ENCODE measurements at places on chromosomes 4 and X.
A peak's percentile ranks its signal among the peaks of the same experiment; 100 is the strongest.

- DNase-seq: no peak
Observed at GRCh38 chrX:42746606-42747005, 31.4 kb downstream of the PPP1R2C start.

DNA sequence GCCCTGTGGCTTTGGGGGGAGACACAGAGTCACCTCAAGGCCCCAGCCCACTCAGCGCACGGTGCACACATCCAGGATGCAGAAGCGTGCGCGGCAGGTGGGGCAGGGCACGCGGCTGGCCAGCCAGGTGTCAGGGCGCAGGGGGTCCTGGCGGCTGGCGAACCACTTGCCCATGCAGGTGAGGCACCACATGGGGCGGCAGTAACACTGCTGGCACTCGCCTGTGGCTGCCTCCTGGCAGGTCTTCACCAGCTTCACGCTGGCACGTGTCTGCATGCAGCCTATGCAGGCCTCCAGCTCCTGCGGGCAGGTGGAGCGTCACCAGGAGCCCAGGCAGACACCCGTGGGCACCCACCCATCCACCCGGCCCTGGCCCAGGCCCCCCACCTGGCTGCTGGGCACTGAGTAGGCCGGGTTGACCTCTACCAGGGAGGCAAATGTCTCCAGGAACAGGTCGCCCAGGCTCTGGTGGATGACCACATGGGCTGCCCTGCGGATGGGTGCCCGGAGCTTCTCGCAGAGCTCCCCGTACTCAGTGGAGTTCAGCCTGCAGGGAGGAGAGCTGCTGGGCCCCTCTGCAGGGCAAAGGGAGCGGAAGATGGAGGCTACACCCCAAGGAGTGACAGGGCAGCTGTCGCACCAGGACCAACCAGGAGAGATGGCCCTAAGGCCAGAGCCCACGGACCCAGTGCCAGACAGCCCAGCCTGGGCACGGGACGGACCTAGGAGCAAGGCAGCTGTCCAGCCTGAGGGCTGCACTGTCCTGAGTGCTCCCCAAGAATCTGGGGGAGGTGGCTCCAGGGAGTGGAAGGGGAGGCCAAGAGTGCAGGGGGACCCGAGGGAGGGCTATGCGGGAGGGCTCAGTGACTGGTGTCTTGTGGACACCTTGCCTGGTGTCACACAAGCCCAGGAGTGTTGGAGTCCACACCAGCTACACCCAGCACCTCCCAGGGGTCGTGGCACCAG lies 3.7 kb downstream of the TMEM129 start:
- no peak for DNase-seq

- no peak for DNase-seq
Observed at GRCh38 chrX:23559975-23560374, 107.3 kb upstream of the PRDX4 start.

- no peak for DNase-seq
Observed at GRCh38 chr4:139253046-139253445, 27.0 kb downstream of the MGARP start.

GRCh38 chr4:36281384-36282106 lies at the start of gene DTHD1:
Gene DTHD1 (plus strand): TSS chr4:36281616. CDS start chr4:36281759, 143 bp downstream.
- DNase-seq: no peak

GRCh38 chrX:14351611-14352303 lies 177.6 kb upstream of the GLRA2 start:
- no peak for DNase-seq

DNA sequence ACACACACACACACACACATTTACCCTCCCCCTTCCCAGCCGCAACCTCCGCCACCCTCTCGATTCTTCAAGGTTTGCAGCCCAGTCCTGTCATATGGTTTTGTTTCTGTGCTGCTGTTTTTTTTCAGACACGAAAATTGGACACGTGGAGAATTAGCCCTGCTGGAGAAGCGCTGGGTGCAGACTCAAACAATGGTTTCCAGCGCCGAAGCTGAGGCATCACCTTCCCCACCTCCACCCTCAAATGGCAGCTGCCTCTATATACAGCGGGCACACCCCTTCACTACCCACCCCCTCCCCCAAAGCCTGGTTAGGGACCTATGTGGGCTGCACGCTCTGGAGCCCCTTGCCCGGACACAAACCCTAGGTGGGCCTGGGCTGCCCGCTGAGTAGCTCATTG lies 87.9 kb downstream of the BCOR start:
- DNase-seq: no peak

DNA sequence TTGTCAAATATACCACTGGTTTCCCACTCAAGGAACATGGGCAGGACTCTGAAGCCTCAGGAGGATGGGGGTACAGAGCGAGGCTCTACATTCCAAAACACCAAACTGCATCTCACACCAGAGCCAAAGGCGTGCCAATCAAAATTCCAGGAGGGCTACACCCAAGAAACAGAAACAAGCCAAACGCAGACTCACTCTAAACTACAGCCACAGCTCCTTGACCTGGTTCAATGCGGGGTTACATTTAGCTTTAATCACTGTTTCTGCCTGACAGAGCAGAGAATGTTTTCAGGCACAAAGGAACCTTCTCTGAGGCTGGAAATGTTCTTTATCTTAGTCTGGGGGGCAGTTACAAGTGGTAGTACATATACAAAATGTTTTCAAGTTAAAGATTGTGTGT lies 2121.5 kb upstream of the AGA start:
- no peak for DNase-seq

- no peak for DNase-seq
Observed at GRCh38 chrX:129719931-129720530, 18.7 kb upstream of the XPNPEP2 start.

DNA sequence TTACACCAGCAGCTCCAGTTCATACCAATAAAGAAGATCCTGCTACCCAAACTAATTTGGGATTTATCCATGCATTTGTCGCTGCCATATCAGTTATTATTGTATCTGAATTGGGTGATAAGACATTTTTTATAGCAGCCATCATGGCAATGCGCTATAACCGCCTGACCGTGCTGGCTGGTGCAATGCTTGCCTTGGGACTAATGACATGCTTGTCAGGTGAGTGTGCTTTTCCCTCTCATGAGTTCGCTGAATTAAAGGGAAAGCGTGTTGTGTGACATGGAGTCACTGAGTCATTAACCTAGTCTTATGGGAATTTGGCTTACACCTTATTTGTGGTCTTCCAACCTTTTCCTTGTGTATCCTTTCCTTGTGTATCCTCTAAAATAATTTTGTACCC lies 15.9 kb downstream of the TMEM165 start:
- DNase-seq: no peak

DNA sequence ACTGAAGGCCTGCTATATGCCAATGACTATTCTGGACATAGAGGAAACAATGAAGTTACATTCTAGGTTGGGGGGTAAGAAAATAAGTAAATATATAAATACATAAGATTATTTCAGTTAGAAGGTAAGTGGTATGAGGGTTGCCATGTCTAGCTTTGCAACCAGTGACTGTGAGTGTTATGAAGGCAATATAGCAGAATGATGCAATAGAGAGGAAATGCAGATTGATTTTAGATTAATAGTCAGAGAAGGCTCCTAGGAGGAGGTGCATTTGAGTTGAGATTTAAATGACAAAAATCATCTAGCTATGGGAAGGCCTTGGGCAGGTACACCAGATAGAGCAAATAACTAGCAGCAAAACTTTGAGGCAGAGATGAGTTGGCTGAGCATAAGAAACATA lies 243.2 kb downstream of the FBXO8 start:
- no peak for DNase-seq

- DNase-seq: no peak
Observed at GRCh38 chr4:10333942-10334341, 123.3 kb downstream of the ZNF518B start.

GRCh38 chrX:149647505-149647904 lies 15.9 kb upstream of the TMEM185A start:
- DNase-seq: no peak

- no peak for DNase-seq
Observed at GRCh38 chr4:183722731-183723560, 63.9 kb downstream of the TRAPPC11 start.

DNA sequence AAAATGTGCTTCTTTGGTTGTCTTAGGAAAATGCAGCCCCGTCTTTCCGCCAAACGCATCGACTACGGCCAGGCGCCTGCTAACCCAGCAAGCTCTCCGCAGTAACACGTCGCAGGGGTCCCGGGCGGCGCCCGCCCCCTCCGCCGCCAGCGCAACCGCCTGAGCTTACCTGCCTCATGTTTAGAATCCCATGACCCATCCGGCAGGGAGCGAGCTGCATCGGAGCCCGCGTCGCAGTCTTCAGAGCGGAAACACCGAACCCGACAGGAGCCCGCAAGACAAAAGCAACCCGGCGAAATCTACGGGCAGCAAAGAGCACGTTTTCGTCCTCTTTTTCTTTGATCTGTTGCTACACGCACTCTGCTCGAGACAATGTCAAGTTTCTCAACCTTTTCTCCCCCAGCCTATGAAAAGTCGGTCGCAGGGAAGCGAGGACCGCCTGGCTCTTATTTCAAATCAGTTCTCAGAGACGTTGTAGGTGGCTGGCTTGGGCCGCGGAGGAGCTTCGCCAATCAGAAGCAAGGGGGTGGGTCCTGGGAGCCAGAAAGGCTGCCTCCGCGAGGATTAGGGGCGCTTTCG lies at the start of gene MID1:
TSS of gene MID1 (minus strand) at position 465 of the 579 bp plus-strand sequence. CDS start 53,038 bp downstream, outside the sequence.
- DNase-seq: peak; percentile 83

DNA sequence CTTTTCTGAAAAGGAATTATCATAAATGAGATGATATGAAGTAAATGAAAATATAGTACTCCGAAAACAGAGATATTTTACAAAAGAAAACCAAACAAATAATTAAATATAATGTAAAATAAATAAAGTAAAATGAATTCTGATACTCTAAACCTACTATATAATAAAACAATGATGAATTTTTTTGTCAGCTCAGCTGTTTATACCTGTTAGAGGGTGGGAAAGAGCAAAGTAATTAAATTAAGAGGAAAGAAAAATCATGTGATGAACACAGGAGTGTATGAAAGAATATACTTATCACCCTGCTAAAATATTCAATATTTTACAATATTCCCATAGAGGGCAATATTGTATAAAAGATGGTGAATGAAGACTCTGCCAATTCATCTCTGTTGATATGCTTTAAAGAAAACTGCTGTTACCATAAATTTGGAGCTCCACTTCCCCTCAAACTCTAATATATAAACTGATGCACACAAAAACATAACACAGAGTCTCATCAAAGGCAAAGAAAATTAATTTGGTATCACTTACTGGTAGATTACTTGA lies 6.5 kb upstream of the NDST4 start:
- DNase-seq: no peak

DNA sequence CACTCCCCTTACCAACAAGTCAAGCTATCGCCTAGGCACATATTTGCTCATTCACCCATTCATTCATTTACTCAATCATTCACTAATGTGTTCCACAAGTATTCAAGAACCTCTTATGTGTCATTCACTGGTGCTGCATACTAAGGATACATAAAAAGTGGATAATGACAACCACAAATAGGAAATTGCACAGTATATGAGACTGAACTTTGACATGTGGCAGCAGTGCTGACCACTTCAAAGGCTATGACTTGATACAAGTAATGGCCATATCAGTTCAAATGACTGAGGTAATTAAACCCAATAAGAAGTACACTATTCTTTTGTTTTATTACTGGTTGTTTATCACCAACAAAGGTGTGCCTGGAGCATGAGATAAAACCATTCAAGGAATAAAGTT lies 282.5 kb downstream of the KLHL13 start:
- DNase-seq: no peak

DNA sequence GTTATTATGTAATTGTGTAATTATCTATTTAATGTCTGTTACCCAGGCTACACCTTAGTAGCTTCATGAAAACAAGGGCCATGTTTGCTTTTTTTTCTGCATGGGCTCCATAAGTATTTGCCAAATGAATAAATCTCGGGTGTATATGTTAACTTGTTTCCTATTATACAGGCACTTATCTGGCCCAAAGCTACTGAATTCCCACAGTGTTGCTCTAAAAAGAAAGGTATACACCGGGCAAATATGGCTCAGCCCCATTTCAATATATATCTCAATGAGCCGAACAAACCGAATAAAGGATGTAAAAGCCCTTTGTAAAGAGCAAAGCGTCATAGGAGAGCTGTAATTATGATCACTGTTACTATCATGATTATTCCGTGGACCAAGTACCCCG lies 767 bp downstream of the PAQR3 start:
- no peak for DNase-seq

DNA sequence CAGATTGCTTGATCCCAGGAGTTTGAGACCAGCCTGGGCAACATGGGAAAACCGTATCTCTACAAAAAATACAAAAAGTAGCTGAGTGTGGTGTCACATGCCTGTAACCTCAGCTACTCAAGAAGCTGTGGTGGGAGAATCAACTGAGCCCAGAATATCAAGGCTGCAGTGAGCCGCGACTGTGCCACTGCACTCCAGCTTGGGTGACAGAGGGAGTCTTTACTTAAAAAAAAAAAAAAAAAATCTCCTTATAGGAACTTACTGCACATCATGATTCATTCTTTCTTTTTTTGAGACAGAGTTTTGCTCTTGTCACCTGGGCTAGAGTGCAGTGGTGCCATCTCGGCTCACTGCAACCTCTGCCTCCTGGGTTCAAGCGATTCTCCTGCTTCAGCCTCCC lies 24.3 kb downstream of the UPF3B start:
- no peak for DNase-seq

DNA sequence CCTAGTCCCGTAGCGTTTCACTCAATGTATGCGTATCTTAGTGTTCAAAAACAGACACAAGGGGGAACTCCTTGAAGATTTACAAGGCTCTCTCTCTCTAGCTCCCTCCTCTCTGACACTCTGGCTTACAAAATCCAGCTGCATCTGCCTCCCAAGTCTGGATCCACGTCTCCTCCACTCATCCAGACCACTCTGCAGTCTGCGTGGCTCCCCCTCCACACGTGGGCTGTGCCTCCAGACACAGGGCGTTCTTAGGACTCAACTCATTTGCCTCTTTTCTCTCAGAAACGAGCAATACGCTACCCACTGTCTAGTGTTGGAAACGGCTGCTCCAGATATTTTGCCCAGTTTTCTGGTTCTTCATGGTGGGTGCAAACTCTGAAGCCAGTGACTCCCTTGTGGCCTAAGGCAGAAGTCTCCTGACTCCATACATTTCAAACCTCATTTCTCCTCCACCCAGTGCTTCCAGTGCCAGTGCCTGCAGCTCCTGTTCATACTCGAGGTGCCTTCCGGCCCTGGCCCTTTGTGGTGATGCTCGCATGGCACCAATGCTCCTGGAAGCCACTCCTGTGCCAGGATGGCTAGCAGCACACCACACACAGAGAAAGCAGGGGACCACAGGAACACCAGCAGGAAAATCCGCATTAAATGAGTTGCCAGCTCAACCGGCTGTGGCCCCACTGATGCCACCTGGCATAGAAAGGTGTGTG lies 24.1 kb downstream of the NAT8L start:
- DNase-seq: no peak

DNA sequence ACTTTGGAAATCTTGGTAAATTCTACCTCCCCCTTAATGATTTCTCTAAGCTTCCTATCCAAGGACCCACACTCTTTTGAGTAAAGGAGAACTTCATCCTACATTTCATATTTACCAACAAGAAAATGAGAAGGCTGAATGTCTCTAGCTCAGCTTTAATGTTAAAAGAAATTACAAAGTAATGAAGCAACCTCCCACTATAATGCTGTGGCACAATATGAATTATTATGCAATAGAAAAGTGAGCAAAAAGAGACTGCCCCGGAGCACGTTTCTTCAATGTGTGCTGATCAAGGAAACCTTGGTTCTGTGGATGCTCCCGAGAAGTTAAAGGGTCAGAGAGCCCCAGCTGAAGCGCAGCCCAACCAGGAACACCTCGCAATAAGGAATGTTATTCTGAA lies 9.1 kb upstream of the TBC1D1 start:
- no peak for DNase-seq

Measured in suprapubic skin (tissue), 4 donors.